Mammary epithelial cell (primary cell): ENCODE measurements at places on chromosomes 1 and 21. TPM values are rescaled to one million over a fixed set of nuclear protein-coding genes. Genes with fewer than 3 reads are reported as not detected.

GRCh38 chr1:239795304-239795703 lies 296.4 kb upstream of the FMN2 start:
- no peak for DNase-seq

DNA sequence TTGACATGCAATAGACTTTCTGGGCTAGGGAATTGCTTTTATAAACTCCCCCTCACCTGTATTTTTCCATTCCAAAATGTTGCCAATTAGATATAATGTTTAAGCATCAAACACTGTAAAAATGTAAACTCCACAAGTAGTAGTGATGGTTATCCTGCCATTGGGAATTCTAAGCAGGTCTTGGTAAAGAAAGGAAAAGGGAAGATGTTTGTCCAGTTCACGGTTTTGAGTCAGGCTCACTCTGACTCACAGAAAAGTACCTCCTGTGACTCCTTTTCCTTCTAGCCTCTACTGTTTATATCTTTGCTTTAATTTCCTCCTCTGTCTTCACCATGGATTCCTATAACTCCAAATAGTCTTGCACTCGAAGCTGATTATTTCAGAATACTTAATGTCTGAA lies 19.0 kb upstream of the PTPN14 start:
- peak; percentile 81 for DNase-seq

DNA sequence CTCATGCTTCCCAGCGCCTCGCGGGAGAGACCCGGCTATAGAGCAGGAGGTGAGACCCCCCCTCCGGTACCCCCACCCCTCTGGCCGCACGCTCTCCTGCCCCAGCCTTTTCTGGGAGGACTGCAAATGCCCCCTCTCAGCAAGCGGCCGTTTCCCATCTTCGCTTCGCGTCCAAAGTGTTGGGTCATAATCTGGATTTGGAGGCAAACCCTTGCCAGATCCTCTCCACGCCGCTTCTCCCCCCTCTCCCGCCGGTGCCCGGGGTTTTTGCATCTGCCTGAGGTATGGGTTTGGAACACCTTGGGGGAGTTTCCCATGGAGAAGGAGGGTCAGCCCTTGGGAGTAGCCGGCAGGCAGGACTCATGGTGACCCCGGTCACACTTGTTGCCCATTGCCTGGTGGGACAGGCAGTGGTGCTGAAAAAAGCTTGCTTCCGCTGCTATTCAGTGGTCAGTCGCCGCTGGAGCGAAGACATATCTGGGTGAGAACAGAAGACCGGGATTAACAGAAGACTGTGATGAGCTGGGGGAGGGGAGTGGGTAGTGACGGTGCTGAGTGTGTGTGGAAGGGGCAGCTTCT lies 935 bp downstream of the KCNK2 start:
- DNase-seq: no peak

- DNase-seq: no peak
Measured at GRCh38 chr1:214707306-214708087, 104.5 kb downstream of the CENPF start.

- no peak for DNase-seq
Measured at GRCh38 chr1:40567825-40568224, 36.4 kb downstream of the ZNF684 start.

DNA sequence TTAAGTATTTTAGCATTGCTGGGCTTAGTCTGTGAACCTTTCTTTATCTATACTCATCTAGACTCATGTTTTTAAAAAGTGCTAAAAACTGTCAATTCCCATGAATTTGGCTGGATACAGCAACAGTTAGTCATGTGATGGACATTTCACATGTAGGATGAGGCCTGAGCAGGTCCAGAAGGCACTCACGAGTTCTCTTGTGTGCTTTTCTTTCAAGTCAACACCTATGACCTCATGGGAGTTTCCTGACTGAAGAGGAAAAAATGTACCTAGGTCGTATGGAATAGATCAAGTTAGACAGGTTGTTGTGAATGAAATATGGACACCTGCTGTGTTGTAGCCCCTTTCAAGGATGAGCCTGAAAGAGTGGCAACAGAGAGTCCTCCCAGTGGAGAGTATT lies 394.2 kb downstream of the DUSP10 start:
- DNase-seq: peak; percentile 5

- DNase-seq: peak; percentile 69
Measured at GRCh38 chr1:180611016-180611930, 20.5 kb upstream of the XPR1 start.

- DNase-seq: no peak
Measured at GRCh38 chr1:77350012-77350770, 68.4 kb downstream of the AK5 start.

DNA sequence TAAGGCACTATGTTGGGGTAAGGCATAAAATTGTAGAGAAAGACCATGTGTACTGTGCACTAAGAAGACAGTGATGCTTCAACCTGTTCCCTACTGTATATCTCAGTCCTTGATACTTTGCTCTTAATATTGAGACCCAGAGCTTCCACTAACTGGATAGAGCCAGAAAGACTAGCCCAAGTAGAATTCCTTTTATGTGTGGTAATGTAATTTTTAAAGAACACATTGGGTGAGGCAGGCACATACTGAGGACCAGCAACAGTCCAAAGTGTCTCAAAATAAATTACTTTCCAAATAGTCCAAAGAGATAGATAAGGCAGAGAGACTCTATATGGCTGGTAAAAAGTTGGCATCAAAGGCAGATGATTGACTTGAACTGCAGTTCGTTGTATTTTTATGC lies 31.4 kb upstream of the MROH9 start:
- no peak for DNase-seq

DNA sequence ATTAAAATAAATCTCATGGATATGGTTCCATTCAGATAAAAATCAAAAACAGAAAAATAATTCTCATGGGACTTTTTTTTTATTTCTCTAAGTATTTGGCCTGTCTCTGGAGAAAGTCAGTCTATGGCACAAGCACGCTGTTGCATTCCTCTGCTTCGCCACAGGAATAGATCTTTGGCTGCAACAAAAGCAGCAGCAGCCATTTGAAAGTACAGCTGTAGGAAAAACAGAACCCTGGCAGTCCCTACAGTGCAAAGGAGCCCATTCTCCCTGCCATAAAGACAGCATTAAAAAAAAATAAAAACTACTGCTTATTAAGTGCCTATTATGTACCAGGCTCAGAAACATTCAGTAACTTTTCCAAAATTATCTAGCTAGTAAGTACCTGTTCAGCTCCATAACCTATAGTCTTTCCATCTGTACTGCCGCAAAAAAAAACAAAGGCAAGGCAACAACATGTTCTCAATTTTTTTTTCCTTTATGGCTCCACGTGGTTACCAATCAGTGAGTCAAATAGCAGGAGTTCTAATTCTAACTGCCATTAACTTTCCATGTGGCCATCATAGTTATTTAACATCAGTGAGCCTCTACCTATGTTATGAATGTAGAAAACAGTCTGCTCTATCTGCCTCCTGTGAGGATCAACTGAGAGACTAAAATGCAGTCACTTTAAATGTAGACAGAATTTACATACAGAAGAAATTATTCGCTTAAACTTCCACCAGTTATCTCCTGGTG lies 22.7 kb downstream of the SLC35D1 start:
- no peak for DNase-seq

DNA sequence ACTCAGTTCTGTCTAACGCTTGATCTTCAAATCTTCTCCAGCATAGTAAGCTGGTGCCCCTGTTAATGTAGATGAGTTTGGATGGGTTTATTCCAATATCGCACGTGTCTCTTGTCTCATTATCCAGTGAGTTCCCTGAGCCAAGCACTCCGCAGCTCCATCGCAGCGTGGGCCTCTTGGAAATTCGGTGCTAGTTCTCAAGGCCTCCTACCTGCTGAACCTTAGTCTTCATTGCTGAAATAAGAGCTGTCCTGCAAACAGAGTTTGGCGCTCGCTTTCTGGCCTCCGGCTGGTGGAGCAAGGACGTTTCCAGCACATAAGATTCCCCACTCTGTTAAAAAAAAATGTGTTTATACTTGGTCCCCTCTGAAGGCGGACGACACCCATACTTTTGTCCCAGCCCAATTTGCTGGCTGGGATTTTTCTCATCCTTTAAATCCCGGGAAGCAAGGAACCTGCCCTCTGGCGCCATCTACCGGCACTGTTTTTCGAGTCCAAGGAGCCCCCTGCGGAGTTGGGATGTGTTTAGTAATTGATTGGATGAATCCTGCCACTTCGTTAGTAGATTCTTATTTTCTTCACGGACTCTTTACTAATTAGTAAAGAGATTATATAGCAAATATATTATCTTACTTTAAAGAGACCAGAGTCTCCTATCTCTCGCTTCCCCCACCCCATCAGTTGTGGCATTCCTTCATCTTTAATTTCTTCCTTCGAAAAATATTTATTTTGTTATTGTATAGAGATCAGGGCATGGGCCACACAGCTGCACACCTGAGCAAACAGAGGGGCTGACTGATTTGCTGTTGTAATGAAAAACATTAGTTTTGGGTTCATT lies 14.7 kb downstream of the JUN start:
- peak; percentile 42 for DNase-seq

- peak; percentile 79 for DNase-seq
Measured at GRCh38 chr1:23013657-23014056, 2.0 kb downstream of the TEX46 start.

- DNase-seq: no peak
Measured at GRCh38 chr21:42148584-42148983, 70.4 kb upstream of the ABCG1 start.

DNA sequence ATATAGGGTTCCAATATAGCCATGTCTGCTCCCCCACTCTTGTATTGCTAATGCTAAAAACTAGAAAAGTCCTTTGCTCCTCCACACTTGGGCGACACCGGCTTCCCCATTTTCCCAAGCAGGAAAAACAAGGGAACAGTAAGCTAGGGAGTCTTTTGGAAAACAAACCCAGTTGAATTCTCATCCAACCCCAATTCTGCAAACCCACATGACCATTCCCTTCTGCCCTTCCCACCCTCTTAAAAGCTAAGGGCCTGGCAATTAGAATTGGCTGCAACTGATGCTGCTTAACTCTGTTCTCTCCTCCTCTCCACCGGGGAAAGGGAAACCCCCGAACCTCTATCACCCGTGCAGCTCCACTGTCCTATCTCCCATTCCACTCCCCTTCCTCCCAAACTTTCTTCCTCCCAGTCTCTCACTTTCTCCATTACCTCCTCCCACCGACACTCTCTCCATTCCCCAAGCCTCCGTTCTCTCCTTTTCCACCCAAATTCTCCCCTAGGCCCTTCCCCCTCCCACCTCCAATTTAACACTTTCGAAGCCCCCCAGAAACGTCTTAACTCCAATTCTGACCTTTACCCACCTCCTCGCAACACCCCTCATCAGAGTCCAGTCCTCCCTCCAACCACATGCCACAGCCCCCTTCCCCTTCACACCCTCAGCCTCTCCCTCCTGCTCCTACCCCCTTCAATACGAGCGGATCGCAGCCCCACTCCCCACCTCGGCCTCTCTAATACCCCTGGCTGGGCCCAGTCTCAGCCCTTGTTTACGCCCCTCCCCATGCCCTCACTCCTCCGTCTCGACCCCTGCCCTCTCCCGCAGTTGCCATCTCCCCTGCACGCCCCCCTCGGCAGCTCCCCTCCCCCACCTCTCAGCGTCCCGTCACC lies 701 bp downstream of the DEDD start:
- peak; percentile 30 for DNase-seq

Gene PRKCZ
- polyA plus RNA-seq: 34.4 TPM

Gene IGSF21
- not detected for polyA plus RNA-seq

Gene CASQ1
- not detected for polyA plus RNA-seq

Gene KCNK2
- 0.05 TPM for polyA plus RNA-seq

Gene GPR37L1
- 0.02 TPM for polyA plus RNA-seq

Gene RGS4
- 0.08 TPM for polyA plus RNA-seq

Gene GJA5
- polyA plus RNA-seq: 27.4 TPM

Gene GABPB2
- 6.7 TPM for polyA plus RNA-seq

Gene FNBP1L
- polyA plus RNA-seq: 15.4 TPM

Gene C1orf53
- polyA plus RNA-seq: 3.6 TPM

Gene SEC16B
- polyA plus RNA-seq: 0.99 TPM

Gene TRIM67
- polyA plus RNA-seq: not detected
